ENCODE measurements at places on chromosomes 1 and 21.

DNA sequence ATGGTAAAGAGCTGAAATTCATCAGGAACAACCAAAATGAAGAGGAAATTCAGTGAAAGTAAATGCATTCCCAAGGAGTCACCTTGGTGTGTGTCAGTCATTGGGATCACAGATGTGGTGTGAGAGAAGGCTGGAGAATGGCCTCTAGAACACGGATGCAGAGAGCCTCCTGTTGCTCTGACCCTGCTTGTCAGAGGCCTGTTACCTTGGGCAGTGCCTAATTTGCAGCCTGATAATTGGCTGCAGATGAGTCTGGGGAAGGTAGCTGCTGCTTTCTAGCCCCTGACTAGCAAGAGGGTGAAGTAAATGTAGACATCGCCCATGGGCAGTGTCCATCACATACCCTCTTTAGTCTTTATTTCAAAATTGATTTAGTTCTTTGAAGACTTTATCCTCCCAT lies 3.3 kb downstream of the GCSAML start:
- no peak for DNase-seq

GRCh38 chr1:84300501-84300900 lies 1.0 kb upstream of the SAMD13 start:
- no peak for DNase-seq

DNA sequence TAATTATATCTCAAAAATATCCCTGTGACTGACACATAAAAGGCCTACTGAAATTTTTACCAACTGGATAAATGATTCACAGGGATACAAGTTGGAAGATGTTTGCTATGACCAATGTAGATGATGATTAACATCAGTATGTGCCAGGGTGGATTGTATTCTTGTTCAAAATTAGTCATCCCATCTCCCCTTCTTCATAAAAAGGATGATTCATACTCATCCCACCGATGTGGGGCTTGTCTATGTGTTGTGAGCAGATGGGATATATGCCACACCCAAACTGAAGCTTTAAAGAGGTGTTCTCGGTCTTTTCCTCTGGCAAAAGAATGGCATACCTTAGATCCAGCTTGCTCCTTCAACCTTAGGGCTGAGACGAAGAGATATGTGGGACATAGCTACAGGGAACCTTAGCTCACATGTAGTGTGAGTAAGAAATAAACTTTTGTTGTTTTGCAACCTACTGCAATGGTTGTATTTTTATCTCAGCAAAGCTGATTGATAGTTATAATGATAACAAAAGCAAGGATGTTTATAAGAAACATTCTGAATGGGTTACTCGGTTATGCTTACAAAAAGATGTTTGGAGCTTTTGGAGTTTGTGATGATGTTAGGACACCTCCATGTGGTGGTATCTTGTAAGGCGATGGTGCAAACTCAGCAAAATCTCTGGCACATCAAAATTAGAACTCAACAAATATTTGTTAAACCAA lies 29.4 kb downstream of the SPATA17 start:
- DNase-seq, result peak; percentile 9

- DNase-seq, result no peak
Measured at GRCh38 chr1:116891396-116892079, 18.2 kb upstream of the PTGFRN start.

- no peak for DNase-seq
Measured at GRCh38 chr1:169368406-169368769, 393 bp downstream of the BLZF1 start.

- no peak for DNase-seq
Measured at GRCh38 chr1:29807689-29808088, 571.4 kb downstream of the PTPRU start.

- no peak for DNase-seq
Measured at GRCh38 chr1:3940754-3941345, 40.8 kb upstream of the C1orf174 start.

- no peak for DNase-seq
Measured at GRCh38 chr1:28895896-28896608, 18.3 kb upstream of the EPB41 start.

- no peak for DNase-seq
Measured at GRCh38 chr1:80369780-80370179, 1363.2 kb upstream of the ADGRL4 start.

Measured in HuH-7.5 (cell line).